Thoracic aorta (tissue), 2 donors: ENCODE measurements at places on chromosomes 2 and 18.

DNA sequence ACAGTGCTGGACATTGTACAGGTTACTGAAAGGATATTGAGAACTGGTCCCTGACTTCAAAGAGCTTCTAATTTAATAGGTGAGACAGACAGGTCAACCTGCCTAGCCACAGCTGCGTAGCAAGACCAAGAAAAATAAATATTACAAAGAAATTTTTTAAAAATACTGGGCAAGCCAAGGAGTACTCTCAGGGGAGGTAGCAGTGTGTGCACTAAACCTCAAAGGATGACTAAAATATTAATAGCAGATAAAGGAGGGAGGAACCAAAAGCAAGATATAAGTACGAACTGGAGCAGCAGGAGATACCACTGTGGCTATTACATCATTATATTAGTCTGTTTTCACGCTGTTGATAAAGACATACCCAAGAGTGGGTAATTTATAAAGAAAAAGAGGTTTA is 14.9 kb downstream of the SCG2 start:
- DNase-seq: no peak

GRCh38 chr2:98669675-98670074 is 61.3 kb downstream of the MGAT4A start:
- no peak for DNase-seq

DNA sequence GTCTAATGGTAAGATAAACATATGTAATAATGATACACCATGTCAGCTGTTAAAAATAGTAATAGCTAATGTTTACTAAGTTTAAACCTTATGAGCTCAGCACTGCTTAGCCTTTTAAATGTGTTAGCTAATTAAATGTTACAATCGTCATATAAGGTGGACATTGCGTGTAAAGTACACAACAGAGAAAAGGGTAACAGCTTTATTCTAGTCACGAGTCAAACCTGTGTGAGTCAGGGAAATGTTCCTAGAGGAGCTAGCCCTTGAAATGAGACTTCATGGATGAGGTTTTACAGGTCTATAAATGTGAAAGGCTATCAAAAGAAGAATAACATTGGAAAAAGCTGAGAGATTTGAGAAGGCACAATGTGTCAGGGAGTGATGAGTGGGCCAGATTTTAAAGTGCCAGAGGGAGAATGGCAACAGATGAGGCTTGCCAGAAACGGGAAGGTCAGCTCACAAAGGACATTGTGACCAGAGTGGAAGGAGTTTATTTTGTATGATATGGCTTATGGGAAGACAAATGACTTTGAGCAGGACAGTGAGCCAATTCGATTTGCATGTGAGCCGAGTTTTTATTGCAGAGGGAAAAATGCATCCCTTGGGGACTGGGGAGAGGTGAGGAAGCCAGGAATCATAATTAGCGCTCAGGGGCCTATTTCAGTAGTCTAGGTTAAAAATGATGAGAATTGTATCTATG is 276.3 kb downstream of the CTNNA2 start:
- DNase-seq: no peak

GRCh38 chr2:219309278-219309677 is at the start of gene PTPRN:
PTPRN (minus strand) TSS chr2:219309401; CDS start chr2:219309332, 69 bp downstream.
- DNase-seq: no peak

DNA sequence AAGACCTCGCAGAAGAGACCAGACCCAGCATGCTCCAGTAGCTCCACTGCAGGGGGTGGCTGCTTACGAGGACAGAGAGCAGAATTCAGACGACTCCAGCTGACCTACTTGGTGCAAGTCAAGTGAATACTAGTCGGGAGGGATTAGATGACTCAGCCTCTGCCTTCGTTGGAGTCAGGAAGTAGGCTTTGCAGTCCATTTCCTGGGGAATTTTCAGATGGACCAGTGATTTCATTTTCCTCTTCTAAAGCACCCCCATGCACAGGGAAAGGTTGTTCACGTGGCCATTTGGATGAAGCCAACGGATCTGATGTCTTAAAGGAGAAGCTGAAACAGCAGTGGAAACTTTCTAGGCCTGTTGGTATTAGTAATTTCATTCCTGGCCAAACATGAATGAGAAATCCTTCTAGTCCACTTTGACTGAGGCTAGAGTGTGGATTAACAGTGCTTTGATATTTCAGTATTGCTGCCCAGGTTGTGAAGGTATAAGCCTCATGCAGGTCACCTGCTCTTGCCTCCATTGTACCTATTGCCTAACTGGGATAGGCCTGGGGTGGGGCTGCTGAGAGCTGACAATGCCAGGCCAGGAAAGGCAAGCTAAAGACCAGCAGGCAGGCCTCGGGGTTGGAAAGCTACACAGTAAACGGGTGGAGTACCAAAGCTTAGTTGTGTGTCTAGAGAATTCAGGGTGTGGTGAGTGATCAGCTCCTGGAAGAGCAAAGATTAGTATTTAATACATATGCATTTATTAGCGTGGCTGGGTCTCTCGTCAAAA is 117.6 kb upstream of the FOSL2 start:
- no peak for DNase-seq

DNA sequence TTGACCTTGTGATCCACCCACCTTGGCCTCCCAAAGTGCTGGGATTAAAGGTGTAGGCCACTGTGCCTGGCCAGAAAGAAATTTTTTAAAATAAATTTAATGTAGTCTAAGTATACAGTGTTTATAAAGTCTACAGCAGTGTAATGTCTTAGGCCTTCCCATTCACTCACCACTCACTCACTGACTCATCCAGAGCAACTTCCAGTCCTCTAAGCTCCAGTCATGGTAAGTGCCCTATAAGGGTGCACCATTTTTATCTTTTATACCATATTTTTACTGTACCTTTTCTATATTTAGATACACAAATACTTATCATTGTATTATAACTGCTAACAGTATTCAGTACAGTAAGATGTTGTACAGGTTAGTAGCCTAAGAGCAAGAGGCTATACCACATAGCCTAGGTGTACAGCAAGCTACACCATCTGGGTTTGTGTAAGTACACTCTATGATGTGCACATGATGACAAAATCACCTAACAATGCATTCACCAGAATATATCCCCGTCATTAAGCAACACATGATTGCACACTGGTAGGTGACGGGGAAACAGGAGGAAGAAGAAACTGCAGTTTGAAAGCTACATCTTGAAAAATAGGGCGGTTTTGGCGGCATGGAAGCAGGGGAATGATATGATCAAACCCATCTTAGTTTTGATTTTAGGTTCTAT is 105.1 kb upstream of the ITGB6 start:
- no peak for DNase-seq

DNA sequence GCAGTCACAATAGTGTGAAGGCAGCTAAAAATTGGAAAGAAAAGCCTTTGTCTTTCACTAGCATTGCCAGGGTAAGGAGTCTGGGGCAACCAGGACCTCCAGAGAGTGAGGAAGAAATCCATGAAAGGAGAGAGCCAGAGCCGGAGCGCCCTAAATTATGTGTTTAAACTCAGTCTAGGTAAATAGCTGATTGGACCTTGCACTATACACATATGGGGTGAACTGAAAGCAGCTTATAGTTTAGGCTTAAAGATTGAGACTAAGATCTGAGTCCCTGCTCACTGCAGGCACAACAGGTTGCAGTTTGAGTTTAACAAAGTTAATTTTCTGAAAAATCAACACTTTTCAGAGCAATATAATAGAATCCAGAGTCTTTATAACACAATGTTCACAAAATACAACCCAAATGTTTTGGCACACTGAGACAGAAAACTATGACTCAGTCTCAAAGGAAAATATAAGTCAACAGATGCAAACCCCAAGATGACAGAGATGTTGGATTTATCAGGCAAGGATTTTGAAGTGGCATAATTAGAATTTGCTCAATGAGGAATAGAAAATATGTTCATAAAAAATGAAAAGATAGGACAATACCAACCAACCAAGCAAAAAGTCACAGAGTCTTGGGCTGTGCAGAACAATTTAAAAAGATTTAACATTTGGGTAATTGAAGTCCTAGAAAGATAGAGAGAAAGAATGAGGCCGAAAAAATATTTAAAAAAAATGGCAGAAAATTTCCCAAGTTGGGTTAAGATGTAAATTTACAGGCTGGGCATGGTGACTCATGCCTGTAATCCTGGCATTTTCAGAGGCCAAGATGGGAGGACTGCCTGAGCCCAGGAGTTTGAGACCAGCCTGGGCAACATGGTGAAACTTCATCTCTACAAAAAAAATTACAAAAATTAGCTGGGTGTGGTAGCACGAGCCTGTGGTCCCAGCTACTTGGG is 39.6 kb downstream of the DOK1 start:
- no peak for DNase-seq

GRCh38 chr2:172311921-172312345 is 115.5 kb upstream of the ITGA6 start:
- no peak for DNase-seq

GRCh38 chr2:78541451-78542267 is 483.8 kb upstream of the REG3G start:
- DNase-seq: no peak

- no peak for DNase-seq
Observed at GRCh38 chr2:44649381-44649780, 287.6 kb downstream of the CAMKMT start.

DNA sequence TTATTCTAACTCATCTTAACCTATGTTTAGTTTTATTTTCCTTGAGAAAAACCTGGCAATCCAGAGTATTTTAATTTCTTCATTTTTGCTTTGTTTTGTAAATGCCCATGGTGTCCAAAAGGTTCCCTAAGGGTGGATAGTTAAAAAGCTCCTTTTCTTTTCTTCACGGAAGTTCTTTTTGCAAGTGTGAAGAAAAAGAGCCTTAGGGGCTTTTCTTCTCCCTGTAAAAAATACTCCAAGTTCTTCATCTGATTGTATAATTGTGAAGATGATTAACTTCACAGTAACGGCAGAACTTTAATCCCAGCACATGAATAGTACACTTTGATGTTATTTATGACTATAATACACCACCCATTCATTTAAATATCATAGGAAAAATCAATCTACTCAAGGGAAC is 530.2 kb upstream of the LINC00305 start:
- no peak for DNase-seq

DNA sequence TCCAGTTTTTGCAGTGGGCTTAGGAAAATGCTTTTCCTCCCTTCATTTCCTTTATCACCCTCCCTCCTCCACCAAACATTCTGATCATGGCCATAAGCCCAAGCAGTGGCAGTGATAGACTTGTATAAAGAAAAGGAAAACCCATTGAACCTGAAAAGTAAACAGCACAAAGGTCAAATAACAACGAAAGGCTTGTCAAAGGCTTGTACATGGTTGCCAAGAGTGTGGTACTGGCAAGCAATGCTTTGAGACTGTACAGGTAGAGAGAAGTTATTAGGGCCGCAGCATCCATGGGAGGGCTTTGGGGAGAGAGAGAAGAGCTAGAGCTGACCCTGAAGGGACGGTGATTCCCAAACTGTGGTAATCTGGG is 2.1 kb upstream of the VWA3B start:
- DNase-seq: no peak

DNA sequence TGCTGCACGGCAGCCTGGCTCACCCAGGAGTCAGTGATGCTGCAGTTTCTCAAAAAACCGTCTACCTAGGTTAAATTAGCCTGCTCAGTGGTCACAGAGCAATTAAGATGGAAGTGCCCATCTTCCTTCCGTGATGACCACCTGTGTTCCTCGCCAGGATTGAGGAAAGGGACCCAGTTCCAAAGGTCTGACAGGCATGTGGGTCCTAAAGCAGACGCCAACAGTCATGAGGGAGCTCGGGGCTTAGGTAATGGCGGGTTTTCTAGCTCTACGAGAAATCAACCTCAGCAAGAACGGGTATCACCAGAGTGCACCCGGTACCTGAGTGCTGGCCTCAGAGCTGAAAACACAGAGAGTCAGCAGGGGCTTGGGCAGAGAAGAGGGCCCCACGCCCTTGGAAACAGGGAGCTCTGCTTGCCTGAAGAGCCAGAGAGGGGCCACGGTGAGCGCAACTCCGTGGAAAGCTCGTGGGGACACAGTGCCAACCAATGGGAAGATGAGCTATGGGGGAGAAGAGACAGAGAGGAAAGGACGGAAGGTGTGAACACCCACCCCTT is 34.3 kb upstream of the DNMT3A start:
- no peak for DNase-seq
